Gastroesophageal sphincter (tissue), 4 donors: ENCODE measurements at places on chromosomes 5 and 9.

- ATAC-seq: no peak
Measured at GRCh38 chr5:137624786-137625349, 111.0 kb downstream of the KLHL3 start.

- no peak for ATAC-seq
Measured at GRCh38 chr9:107683566-107683965, 194.0 kb upstream of the KLF4 start.

GRCh38 chr9:128006332-128006996 lies 25.7 kb upstream of the EEIG1 start:
- no peak for ATAC-seq

- ATAC-seq: peak; percentile 78
Measured at GRCh38 chr5:151222790-151223446, 974 bp downstream of the CCDC69 start.

GRCh38 chr5:170389550-170389892 lies 354 bp upstream of the KCNMB1 start:
- peak; percentile 69 for ATAC-seq

GRCh38 chr9:27407491-27407890 lies 110.5 kb upstream of the EQTN start:
- no peak for ATAC-seq

GRCh38 chr9:71036501-71036900 lies 84.9 kb downstream of the TRPM3 start:
- no peak for ATAC-seq

DNA sequence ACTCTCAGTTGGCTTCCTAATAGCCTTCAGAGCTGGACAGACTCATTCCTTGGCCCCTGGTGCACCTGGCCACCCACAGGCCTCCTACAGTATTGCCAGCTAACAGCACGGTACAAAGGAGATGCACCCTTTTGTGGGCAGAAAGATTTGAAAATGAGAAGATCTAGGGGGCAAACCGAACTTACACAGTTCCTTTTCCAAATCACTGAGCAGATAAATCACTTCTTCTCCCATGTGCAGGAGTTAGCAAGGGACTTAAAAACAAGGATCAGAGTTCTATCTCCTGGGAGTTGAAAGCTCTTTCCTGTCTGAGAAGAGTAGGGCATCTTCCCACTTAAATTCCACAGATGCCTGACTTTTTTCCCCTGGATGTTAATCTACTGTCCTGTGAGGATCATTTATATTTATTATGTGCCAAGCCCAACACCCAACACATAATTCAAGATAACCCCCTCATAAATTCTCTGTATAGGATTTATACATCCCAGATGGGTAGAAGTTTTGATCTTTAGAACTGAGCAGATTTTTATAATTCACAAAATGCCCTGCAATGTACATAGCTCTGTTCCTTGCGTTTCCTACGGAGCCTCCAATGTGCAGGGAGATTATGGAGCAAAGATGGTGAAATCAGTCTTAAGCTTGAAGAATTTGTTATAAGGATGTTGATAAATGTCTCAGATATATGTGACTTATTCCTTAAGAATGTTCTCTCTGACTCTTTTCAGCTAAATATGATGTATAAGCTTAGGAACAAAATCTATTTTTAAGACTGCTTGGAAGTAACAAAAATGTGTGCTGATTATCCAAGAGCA lies 207.2 kb upstream of the DAPK1 start:
- ATAC-seq: no peak

- ATAC-seq: no peak
Measured at GRCh38 chr5:74679966-74680365, 5.1 kb upstream of the HEXB start.

DNA sequence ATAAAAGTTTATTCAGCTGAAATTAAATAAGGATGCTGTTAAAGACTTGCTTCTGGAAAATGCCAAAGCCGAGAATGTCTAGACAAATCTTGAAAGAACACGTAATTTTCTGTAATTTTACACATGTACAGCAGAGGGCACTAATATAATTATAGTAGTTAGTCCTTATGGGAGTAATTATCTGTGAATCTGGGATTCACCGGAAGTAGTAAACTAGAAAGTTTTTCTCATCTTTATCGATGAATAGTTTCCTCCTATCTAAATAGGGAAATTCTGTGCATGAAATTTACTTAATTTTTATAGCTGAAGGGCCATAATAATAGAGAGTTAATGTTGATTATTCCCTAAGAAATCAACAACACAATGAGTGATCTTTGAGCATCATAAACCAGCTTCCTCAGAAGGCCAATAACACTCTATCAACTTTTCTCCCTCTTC lies 18.4 kb upstream of the CNTLN start:
- no peak for ATAC-seq

GRCh38 chr9:86407022-86407421 lies 52.8 kb upstream of the TUT7 start:
- ATAC-seq: no peak

GRCh38 chr9:79240774-79241173 lies 331.0 kb upstream of the TLE4 start:
- ATAC-seq: no peak

DNA sequence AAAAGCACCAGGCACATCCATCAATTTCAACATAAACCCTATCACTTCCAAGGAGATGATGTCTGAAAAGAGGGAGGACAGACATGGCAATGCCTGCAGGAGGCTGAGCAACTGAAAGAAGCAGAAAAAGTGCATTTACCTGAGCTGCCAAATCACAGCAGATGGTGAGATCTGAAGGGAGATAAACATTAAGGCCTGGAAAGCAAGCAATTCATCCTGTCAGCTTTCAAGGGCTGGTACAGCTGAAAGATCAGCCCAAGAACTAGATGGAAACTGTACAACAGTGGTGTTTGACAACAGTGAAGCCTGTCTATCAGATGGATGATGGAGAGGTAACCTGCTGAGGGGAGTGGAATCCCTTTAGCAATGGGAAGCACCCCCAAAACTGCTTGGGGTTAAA lies 433.2 kb upstream of the ZNF608 start:
- ATAC-seq: no peak

GRCh38 chr5:117588611-117589010 lies 1014.0 kb upstream of the SEMA6A start:
- ATAC-seq: no peak

- peak; percentile 80 for ATAC-seq
Measured at GRCh38 chr9:87464110-87464991, 33.3 kb upstream of the DAPK1 start.

GRCh38 chr9:135148386-135148785 lies 60.9 kb downstream of the OLFM1 start:
- ATAC-seq: no peak

- no peak for ATAC-seq
Measured at GRCh38 chr5:166257661-166258060, 2033.8 kb upstream of the WWC1 start.

GRCh38 chr5:75756981-75757380 lies 39.7 kb upstream of the POC5 start:
- no peak for ATAC-seq

DNA sequence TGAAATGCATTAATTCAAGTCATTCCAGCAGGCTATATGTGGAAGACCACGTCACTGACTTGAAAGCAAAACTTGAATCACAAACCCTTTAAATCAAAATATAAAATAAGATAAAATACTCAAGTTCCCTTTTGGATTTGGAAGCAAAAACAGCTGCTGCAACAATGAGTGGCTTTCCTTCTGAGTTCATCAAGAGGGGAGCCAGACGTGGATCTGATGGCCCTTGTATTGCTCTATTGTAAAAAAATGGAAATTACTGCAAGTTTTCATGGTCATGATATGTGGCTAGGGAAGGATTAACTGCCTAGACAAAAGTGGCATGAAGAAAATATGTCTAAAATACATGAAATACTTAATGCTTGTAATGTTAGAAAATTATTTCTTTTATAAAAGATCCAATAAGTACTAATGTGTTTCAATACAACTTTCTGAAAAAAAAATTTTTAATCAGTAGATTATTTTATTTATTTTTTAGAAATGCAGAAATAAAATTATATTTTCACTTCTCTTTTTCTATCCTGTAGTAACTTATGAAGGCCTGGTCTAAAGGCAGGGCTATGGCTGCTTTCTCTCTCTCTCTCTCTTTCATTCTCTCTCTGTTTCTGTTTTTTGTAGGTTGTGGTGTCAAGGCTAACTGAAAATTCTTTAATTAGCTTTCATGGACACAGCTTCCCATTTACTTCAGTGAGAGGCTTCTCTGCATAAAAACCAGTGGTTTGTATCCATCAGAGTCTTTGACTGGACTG lies 24.0 kb downstream of the LIX1 start:
- ATAC-seq: no peak

GRCh38 chr5:175700991-175701390 lies 43.1 kb downstream of the HRH2 start:
- ATAC-seq: no peak

DNA sequence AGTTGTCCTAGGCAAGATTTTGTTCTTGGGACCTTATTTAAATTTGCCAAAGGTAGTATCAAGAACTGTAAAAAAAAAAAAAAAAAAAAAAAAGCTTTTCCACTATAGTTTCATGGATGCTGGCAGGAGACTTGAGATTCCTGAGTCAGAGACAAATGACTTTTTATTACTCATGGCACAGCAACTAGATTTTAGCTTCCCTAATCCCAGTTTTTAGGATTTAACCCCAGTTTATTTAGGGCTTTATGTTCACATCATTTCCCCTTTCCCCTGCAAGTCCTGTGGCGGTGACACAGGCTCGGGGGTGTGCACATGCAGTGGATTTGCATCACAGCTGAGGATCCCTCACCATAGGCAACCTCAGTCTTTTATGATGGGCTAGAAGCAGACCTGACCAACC lies 144.9 kb downstream of the GOLPH3 start:
- no peak for ATAC-seq

DNA sequence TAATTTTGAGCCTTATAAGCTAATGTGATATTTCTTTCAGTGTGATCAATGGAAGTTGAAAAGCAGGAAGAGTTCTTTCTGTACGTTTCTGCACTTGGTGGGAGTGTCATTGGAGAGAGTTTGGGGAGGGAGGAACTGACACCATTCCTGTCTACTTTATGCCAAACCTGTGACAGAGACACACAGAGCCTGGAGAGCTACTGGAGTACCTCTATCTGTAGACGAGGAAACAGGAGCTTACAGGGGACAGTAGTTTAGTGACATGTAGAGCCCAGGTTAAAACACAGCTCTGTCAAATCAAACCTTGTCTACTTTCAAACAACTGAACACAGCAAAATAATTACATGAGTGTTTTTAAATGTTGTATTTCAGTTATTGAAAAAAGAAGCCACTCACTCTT lies 103.6 kb downstream of the PDE4D start:
- no peak for ATAC-seq

GRCh38 chr9:78252616-78253015 lies 16.7 kb downstream of the CEP78 start:
- no peak for ATAC-seq

DNA sequence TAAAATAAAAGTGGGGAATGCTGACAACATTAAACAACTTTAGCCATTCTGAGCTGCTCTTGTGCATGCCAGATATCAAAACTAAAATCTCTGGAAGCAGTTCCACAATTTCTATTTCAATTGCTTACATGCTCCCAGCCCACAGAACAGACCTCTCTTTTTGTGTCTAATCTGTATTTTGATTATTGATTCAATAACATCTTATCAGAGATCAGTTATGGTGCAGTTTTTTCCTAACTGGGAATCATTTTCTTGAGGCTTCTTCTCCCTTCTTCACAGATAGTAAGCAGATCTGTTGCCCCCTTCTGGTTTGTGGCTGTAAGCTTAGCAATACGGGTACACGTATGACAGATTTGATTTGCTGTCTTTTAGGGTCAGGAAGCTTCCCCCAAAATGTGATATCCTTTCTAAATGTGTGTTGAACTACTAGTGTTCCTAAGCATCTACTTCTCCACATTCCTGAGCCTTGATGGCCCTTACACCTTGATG lies 39.4 kb downstream of the MRPS27 start:
- no peak for ATAC-seq

DNA sequence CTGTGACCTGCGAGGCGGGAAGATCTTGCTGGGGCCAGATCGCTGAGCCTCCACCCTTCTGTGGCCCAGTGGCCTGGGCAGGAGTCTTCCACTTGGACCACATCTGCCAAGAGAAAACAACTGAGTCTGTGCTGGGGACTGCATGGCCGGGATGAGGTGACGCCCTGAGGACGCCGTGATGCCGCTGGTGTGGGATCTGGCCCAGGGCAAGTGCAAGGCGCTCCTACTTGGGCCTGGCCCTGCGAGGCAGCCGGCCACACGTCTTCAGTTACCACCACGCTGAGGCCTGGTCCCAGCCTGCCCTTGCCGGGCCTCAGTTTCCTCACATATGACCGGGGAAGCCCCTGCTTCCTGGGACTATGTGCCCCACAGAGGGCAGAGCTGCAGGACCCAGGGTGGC lies 133.4 kb downstream of the SLC25A46 start:
- peak; percentile 22 for ATAC-seq

DNA sequence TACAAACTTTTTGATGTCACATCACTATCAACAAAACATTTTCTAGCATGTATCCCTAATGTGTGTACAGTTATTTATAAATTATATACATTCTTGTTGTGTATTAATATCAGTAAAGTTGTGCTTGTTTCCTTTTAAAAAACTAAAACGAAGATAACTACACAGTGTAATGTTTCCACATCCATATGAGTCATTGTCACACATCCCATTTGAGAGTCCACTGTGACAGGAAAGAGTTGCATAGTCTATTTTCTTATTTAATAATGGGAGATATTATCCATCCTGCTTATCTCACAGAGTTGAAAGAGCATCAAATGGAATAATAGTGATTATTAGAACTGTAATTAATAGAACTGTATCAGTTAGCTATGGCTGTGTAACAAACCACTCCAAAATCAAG lies 434.0 kb upstream of the CLINT1 start:
- ATAC-seq: no peak

DNA sequence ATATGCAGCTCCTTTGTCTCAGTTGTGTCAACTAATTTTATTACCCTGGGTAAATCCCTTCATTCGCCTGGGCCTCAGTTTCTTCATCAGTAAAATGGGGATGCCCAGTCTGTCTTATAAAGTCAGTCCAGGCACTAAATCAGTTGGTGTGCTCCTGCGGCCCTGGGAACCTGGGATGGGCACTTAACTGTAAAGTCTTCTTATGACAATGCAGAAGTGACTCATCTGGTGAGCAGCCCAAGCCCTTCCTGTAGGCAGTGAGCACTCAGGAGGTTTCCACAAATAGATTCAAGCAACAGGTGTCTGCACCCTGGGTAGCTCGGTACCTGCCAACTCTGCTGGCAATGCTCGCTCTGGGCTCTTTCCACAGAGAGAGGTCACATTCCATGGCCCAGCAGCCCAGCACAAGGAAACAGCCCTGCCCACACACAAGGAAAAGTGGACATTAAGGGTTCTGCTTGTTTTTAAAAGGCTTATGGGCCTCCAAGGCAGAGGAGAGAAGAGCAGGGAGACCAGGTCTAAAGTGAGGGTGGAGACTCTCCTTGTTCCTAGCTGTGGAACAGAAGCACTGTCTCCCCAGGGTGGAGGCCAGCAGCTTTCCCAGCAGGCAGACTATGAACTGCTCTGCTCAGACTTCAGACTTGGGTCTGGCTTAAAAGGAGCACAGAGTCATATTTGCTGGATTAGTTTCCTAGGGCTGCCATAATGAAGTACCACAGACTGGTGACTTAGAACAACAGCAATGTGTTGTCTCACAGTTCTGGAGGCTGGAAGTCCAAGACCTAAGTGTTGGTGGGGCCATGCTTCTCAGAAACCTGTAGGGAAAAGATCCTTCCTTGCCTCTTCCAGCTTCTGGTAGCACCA lies 89.7 kb upstream of the ADRA1B start:
- ATAC-seq: peak; percentile 57
